NCI-H1092 (cell line): ENCODE measurements at places on chromosomes 12 and 14.

DNA sequence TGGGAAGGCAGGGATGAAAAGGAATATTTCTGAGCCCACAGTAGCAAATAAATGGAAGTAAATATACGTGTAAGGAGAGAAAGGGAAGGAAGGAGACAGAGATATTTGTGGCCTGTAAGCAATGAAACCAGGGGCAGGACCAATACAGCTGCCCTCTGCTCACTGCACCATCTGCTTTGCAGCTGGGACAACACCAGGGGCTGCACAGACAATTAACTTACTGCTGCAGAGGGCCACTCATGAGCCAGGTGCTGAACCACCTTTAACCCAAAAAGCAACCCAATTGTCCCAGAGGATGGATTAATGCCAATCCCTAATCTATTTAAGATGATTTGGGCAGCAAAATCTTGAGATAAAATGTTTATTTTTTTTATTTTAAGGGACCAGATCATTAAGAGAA is 30.6 kb upstream of the TMX1 start:
- DNase-seq, result peak; percentile 86

DNA sequence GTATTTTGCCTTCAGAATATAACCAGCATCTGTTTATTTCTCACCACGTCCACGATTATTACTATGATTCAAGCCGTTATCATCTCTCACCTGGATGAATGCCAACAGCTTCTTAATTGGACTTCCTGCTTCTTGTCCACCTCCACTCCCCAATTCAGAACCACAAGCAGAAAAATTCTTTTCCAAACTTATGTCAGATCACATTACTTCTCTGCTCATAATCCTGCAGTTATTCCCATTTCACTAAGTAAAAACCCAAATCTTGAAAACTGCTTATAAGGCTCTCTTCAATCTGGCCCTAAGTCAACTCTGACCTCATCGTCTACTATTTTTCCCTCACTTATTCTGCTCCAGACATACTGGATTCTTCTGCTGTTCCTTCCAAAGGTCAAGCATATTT is 2.0 kb downstream of the CRY1 start:
- DNase-seq, result no peak

DNA sequence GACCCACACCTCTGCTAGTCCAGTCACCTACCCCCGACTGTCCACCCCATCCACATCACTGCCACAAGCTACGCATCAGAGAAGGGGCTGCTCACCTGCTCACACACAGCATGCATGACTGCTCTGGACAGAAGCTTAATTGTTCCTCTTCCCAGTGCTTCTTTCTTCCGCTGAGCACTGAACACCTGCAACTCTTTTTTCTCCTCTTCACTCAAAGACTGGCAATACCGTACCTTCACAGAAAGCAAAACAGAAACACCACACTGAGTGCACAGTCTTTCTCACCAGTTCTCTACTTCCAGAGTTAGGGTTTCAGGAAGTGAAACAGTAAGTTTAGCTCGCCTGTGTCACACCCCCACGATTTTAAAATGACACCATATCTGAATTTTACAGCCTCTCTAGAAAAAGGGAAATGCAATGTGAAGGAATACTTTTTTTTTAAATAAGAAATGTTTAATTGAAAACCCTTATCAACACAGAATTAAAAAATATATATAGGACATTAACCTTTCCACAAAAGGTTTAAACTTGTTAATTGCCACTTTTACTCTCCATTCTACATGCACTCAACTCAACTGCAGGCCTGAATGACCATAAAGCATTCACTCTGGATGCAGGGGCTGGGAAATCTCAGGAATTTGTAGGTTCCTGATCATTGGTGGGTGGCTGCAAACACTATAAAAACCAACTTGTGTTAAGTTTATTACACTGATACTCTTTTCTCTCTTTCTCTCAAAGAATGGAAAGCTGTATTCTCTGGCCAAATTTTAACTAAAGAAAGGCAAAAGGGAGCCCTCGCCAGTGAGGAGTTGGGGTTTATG is 120.0 kb downstream of the PRICKLE1 start:
- DNase-seq, result no peak

DNA sequence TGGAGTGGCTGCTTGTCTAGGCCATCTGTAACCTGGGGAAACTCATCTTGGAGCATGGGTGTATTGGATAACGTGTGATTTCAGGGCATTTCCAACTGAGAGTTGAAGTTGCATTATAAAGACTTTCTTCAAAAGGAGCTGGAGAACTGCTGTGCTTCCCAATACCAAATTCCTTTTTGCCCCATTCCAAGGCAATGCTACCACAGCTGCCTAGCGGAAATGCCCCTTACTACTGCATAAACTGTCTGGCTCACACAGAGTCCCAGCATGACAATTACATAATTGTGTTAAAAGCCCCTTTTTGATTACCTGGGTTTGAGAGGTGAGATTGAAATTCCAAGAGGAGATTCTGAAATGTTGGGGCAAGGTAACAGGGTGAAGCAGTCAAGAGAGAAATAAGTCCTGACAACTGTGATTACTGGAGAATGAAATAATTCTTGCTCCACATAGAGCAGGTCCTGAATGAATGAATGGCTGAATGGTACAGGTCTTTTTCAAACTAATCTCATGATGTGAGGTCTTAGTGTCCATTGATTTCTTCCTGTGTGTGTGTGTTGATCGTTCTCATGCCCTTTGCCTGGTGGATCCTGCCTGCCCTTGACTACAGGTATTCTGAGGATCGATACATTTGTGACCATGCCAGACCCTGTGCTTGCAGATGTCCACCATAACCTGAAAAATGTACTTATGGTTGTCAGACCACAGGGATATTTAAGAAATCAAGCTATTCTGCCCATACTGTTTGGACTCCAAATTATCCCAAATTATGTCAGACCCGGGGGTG is 386.5 kb downstream of the GRIN2B start:
- DNase-seq, result no peak

- no peak for DNase-seq
Observed at GRCh38 chr14:51118993-51119392, 24.1 kb upstream of the TRIM9 start.

GRCh38 chr14:53462931-53463778 is 310.0 kb upstream of the DDHD1 start:
- DNase-seq, result no peak

GRCh38 chr12:6688543-6688998 is 604 bp downstream of the ZNF384 start:
- no peak for DNase-seq

GRCh38 chr14:35365130-35366055 is 39.2 kb downstream of the NFKBIA start:
- no peak for DNase-seq

DNA sequence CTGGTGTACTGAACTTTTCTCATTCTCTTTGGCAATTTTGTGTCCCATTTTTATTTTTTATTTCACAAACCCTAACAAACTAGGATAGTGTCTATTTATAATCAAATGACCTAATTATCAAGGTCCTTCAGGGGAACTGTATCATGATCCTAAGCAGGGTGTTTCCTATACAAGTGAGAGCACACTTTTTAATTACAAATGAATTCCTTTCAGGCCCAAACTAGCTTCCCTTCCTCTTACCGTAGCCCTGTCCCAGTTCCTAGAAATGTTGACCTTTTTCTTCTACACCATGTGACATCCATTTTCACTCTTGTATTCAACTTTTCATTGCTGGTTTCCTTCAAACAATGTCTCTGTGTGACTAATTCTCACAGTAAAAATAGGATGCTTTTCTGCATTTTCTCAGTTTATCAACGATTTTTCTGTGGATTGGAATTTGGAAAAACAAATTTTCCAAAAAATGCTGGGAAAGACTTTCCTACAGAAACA is 411.4 kb downstream of the CCDC91 start:
- no peak for DNase-seq

- no peak for DNase-seq
Observed at GRCh38 chr12:129696405-129696804, 207.4 kb downstream of the TMEM132D start.

DNA sequence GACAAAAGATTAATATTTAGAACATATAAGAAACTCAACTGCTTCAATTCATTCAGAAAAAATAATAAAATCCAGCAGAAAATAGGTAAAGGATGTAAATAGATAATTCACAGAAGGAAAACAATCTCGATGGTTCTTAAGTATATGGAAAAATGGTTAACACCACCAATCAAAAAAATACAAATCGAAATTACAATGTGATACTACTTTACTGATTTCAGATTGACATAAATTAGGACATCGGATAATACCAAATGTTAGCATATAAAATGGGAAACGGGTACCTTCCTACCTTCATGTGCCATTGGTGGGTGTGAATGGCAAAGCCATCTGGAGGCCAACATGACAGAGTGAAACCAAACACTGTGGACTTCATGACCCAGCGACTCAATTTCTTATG is 1.6 kb upstream of the PPP4R4 start:
- DNase-seq, result no peak

DNA sequence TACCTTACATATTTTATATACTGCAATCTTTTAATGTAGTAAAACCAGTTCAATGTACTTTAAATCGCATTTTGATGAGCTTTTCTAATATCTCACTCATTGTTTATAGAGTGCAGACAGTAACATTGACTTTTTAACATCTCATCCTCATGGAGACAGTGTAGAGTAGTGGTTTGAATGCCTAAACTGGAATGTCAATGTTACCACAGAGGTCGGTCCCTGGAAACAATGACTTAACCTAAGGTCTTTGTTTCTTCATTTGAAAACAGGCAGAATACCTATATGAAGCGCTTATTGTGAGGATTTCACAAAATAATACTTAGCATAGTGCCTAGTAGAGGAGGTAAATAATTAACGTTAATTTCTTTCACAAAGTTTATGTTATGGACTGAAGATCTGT is 5.0 kb downstream of the CDK17 start:
- no peak for DNase-seq

- no peak for DNase-seq
Observed at GRCh38 chr12:124732275-124733075, 131.2 kb downstream of the SCARB1 start.

DNA sequence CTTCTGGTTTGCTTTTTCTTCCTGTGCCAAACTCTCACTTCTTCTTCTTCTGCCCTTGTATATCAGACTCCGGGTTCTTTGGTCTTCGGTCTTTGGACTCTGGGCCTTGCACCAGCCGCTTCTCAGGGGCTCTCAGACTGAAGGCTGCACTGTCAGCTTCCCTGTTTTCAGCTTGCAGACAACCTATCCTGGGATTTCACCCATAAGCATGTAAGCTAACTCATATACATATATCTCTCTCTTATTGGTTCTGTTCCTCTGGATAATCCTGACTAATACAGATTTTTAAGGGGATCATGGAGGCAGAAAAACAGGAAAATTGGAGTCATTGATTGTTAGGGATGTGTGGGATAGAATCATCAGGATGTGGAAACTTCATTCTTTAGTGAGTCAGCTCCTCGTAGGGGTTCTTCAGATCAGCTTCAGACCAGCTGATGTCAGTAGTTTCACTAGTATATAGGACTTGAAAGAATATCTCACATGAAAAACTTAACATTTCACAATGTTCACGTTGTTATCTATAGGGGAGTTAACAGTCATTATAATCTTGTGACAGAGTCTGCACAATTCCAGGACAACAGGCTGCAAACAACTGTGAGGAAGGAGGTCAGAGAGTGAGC is 102.9 kb downstream of the RASSF9 start:
- no peak for DNase-seq

- no peak for DNase-seq
Observed at GRCh38 chr12:20140751-20141150, 227.6 kb upstream of the PDE3A start.

DNA sequence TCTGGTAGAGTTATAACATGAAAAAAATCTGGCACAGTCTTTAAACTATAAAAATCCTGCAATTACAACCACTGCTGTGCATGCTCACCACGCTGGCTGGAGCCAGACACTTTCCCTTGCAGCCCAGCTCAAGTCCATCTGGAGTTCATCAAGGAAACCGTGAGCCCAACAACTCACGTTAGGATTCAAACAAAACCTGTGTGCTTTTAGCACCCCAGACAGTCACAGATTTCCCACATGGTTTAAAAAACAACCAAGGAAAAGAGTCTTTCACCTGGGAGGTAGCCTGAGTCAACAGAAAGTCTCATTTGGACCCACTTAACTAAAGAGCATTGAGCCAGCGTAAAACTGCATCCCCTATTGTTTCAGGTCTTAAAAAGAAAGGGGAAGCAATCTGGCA is 4.7 kb downstream of the LRIG3 start:
- DNase-seq, result peak; percentile 32

GRCh38 chr12:71438670-71439361 is 782 bp upstream of the LGR5 start:
- no peak for DNase-seq

GRCh38 chr12:76398106-76398505 is 49.9 kb upstream of the BBS10 start:
- DNase-seq, result no peak

DNA sequence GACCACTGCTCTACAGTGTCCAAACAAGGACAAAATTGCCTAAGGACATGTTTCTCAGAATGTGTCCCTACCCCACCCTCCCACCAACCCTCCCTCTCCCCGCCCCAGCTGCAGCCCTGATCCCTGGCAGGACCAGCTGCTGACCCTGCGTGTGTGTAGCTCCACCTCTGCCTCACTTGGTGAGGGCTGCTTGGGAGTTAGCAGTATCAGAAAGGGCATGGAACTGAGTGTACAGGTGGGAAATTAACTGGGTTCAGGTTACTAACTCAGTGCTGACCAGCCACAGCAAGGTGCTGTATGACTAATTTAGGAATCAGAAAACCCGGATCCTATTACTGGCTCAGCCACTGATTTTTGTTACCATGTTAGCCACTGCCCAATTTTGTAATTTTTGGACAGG is 11.3 kb upstream of the PLEKHD1 start:
- DNase-seq, result no peak

GRCh38 chr14:69554500-69554899 is 20.2 kb downstream of the CCDC177 start:
- no peak for DNase-seq

GRCh38 chr12:76880519-76881023 is 1.8 kb upstream of the CSRP2 start:
- no peak for DNase-seq

DNA sequence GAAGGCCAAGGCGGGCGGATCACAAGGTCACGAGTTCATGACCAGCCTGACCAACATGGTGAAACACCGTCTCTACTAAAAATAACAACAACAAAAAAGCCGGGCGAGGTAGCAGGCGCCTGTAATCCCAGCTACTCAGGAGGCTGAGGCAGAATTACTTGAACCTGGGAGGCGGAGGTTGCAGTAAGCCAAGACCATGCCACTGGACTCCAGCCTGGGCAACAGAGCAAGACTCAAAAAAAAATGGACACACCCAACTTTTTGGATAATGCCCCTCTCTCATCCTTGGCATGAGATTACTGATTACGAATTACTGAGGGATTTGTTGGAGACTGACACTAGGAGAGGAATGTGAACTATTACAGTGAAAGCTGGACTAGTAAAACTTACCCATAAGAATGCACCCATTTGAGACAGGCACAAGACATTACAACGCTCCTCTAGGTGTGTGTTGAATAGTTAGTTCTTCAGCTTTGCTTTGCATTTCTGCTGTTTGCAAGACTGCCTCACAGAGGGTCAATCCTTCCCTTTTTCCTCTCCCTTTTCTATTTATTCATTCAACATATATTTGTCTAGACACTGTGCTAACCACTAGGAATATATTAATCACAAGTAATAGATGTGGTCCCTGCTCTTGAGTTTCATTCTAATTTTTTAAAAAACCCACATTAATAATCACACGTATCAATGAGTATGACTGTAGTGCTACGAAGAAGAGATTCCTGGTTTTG is 46.0 kb upstream of the OR5AU1 start:
- DNase-seq, result no peak
